ENCODE measurements at places on chromosomes 12 and 14.

GRCh38 chr14:68486809-68487208, 306.1 kb downstream of the ZFP36L1 start:
- DNase-seq, result no peak

DNA sequence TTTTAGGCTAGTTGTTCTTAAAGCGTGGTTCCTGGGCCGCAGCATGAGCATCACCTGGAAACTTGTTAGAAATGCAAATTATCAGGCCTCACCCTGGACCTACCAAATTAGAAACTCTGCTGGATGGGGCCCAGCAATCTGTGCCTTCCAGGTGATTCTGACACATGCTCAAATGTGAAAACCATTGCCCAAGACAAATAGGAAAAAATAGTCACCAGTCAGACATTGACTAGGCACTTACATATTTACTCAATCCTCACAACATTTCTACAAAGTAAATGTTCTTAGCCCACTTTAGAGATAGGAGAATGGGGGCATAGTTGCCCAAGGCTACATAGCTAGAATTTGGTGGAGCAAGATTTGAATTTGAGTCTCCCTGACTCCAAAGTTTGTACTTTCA, 3.3 kb downstream of the CELA1 start:
- DNase-seq, result no peak

DNA sequence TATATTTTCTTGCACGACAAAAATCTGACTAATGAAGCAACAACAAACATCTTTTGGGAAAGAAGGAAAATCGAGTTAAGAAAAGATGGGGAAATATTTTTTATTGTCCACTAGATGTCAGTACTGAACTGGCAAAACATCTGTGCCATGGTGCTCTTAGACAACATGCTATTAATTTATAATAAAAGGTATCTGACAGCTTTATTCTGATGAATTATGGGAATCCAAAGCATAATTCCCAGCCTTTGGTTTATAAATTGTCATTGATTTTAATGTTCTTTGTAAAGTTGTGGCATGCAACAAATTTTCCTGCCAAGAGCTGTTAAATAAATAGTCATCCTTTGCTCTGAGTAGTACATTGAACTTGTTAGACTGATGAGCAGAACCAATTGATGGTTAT, 231.2 kb downstream of the ETNK1 start:
- DNase-seq, result no peak

GRCh38 chr12:123950476-123951349, 21.9 kb downstream of the CCDC92 start:
- no peak for DNase-seq

- DNase-seq, result no peak
These were observed 216.1 kb downstream of the MSRB3 start for GRCh38 chr12:65494537-65494936.

DNA sequence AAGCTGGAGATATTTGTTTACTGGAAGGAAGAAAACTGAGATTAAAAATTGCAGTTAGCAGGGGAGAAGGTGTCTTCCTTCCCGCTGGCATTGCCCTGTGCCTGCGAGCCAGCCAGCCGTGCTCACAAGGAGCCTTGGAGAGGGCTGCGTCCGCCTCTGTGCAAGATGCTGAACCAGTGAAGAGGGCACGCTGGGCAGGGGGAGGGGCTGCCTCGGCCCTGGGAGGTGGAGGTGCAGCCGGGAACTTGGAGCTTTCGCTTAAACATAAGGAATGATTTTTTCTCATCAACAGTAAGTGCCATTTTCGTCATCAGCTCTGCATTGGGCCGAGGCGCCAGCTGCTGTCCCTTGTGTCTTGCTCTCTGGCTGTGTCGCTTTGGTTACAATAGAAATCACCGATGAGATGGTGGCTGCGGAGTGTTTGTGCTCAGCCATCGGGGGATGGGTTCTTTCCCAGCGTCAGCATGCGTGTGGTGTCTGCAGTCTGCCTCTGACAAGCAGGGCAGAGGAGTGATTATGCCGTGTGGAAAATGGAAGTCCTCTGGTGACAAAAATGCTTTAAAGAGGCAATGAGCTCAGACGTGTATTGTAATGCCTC, 97.3 kb downstream of the ESR2 start:
- peak; percentile 81 for DNase-seq

- peak; percentile 26 for DNase-seq
These were observed 652 bp downstream of the SUPT16H start for GRCh38 chr14:21382886-21383847.

DNA sequence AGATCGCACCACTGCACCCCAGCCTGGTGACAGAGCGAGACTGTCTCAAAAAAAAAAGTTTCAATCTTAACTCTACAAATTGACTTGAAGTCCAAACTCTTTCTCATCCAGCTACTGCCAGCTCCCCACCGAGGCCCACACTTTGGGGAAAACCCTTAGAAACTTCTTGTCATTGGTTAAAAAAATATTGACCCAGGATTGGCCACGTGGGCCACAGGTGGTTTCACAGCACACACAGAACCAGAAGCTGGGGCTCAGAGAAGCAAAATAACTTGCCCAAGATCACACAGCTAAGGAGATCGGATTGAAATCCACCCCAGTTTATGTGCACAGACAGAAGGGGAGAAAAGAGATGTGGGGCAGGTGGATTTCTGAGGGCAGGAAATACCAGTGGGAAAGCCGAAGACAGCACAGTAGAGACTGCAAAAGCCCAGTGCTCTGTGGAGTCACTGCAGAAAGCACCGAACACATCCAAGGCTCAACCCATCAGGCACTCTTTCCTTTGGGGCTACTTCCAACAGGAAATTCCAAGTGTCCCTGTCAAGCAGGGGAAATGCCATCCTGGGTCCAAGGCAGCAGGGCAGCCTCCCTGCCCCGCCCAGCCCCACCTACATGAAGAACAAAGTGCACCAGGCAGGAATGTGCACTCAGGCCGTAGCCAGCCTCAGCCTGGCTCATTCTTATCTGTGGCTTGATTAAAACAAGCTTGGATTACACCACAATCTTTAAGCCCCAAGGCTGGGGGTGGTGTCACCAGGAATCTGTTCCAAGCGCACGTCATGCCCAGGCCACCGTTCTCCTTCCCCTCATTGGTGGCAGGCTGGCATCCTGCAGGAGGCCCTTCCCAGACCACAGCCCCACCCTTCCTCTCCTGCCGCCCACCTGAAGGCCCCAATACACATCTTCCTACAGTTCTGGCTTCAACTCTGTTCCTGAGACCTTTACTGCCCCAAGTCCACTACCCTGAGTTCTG, 72.5 kb downstream of the ITPK1 start:
- DNase-seq, result no peak

DNA sequence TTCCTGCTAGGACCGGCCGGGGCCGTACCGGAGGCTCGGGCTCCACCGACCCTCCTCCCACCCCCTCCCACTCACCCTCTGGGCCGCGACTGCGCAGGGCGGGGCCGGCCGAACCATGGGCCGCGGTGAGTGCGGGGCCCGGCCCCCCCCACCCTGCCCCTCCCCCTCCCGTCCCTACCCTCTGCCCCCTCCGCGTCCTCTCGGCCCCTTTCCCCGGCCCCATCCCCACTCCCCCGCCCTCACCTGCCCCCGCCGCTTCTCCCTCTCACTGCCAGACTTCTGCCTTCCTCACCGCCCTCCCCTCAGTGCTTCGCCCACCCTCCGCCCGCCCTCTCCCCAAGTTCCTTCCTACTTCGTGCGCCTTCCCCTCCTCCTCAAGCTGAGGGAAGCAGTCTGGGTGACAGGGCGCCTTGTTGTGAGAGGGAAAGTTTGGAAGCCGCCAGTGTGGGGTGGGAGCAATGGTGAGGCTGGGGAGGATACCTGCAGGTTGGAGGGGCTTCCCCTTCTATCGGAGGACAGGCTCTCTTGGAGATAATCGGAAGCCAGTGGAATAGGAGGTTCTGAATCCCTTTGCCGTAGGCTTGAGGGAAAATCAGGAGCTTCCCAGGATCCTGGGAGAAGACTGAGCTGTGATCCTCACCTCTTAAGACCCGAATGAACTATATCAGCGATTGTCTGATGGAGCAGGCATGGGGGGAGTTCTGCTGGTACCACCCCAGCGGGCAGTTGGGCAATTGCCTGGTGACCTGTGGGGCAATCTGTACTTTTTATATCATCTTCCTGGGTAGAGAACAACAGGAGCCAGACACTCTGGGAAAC, 472 bp downstream of the MBD6 start:
- DNase-seq, result no peak

GRCh38 chr14:61524936-61525292, 170.4 kb upstream of the HIF1A start:
- DNase-seq, result no peak

- no peak for DNase-seq
These were observed 11.1 kb downstream of the RIN3 start for GRCh38 chr14:92524602-92525185.

GRCh38 chr12:114895827-114896226, 211.9 kb upstream of the TBX3 start:
- DNase-seq, result no peak

DNA sequence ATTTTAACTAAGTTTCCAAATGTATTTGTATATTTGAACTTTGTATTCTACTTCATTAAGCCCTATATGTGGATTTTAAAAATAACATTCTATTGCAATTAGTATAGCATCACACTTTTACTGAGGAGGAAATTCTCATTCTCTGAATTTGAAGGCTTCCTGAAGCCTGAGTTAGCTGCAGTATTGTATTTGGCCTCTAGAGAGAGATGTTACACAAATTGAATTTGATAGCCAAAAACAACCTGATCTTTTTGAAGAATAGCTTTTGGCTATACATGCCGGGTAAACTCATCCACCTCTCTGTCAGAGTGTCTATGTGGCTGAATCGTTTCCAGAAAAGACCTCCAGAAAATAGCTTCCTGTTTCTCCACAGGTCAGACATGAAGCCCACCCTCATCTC, 316.5 kb upstream of the OR4E1 start:
- no peak for DNase-seq

- DNase-seq, result no peak
These were observed 80.0 kb downstream of the PRIMA1 start for GRCh38 chr14:93708311-93708734.

GRCh38 chr14:34872822-34873588, 2.2 kb downstream of the BAZ1A start:
- DNase-seq, result no peak

DNA sequence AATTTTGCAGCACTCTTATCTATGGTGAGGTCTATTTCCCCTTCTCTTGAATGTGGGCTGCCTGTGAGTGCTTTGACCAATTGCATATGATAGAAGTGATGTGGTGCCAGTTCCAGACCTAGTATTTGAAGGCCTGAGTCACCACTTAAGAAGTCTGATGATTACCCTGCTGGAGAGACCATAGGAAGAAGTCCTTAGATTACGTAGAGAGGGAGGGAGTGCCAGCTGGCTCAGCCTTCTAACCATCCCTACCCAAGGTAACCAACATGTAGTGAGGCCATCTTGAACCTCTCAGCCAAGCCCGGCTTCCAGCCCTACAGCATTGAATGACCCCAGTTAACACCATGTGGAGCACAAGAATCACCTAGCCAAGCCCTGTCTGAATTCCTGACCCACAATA, 166.9 kb downstream of the NELL2 start:
- no peak for DNase-seq

Measured in anterior cingulate cortex (tissue), 58 donors.